ENCODE measurements at places on chromosomes 16 and 17. TPM values are rescaled to one million over a fixed set of nuclear protein-coding genes. Genes with fewer than 3 reads are reported as not detected.

The TCAP gene
- 2.7 TPM for total RNA-seq

The SLC16A6 gene
- total RNA-seq, result 0.24 TPM

The ABCA9 gene
- total RNA-seq, result 0.14 TPM

The TSC2 gene
- total RNA-seq, result 253 TPM

The GRAP gene
- total RNA-seq, result not detected

- peak; percentile 52 for DNase-seq
- peak overlapping the region; percentile 60 for H3K4me3 ChIP-seq
- no peak overlapping the region for H3K27ac ChIP-seq
These were observed 5.4 kb upstream of the ICAM2 start for GRCh38 chr17:64025732-64026294.

DNA sequence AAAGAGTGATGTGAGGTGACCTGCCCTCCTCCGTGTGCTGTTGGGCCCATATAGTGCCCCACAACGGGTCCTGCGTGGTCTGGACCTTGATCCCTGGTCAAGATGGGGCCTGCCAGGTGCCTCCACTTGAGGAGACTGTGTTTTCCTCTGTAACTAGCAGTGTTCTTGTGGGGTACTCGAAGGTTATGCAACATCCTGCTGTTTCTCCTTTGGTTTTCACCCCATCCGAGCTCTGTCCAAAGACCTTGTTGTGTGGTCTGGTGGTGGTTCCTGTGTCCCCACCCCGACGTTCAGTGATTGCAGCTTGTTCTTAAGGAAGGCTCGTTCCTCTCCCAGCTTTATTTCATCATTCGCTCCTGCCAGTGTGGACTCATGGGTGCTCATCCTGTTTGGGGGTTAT is 38.7 kb upstream of the ZNF750 start:
- H3K27ac ChIP-seq, result no peak overlapping the region
- H3K27me3 ChIP-seq, result no peaks in the 10 kb centered on the region
- no peak for DNase-seq
- H3K4me1 ChIP-seq, result peaks cover 33% of the 10 kb centered on the region

GRCh38 chr17:59038734-59039133 is 67.9 kb downstream of the TRIM37 start:
- peaks cover 14% of the 10 kb centered on the region for H3K36me3 ChIP-seq
- no peaks in the 10 kb centered on the region for H3K27me3 ChIP-seq
- no peak overlapping the region for H3K4me3 ChIP-seq
- H3K4me1 ChIP-seq, result peaks cover 3% of the 10 kb centered on the region
- H3K27ac ChIP-seq, result peak overlapping the region; percentile 13
- no peak for DNase-seq

GRCh38 chr16:66229651-66230050 is 136.8 kb upstream of the CDH5 start:
- no peaks in the 10 kb centered on the region for H3K36me3 ChIP-seq
- peaks cover 8% of the 10 kb centered on the region for H3K4me1 ChIP-seq
- no peak overlapping the region for H3K4me3 ChIP-seq
- H3K27ac ChIP-seq, result no peak overlapping the region

DNA sequence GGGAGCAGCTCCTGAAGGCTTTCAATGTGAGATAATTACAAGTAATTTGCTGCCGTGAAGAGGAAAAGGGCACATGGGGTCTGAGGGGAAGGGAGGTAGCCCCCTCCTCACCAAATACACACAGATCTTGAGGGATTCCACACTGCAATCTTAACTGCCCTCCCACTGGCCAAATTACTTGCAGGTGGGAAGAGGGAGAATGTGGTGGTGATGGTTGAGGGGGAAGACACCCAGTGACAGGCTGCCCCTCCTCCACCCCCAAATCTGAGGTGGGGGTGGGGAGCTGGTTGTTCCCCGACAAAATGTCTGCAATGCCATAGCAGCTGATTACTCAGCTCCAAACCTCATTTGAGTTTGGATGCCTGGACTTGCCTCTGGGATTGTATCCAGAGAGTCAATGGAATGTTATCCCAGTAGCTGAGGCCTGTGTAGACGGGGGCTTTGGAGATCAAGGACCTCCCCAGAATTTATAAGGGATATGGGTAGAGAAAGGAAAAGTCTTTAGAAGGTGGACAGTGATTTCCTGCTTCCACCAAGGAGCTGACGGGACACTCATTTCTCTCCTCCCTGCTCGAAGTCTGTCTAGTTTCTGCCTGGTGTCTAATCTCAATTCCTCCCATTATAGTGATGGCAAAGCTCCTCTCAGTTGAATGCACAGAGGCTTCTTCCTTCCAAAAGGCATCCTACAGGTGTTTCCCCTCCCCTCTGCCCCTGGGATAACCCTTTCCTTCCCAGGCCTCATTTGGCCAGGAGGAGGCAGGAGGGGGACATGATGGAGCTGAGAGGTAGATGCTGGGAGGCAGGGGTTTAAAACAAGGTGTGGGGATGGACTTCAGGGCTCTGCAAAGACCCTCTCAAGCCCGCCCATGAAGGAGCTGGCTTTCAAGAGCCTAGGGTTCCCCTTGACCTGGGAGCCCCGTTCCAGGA is 8.7 kb downstream of the DLX4 start:
- DNase-seq, result no peak
- no peak overlapping the region for H3K4me3 ChIP-seq
- peaks cover 78% of the 10 kb centered on the region for H3K27me3 ChIP-seq
- H3K27ac ChIP-seq, result no peak overlapping the region
- no peaks in the 10 kb centered on the region for H3K36me3 ChIP-seq

DNA sequence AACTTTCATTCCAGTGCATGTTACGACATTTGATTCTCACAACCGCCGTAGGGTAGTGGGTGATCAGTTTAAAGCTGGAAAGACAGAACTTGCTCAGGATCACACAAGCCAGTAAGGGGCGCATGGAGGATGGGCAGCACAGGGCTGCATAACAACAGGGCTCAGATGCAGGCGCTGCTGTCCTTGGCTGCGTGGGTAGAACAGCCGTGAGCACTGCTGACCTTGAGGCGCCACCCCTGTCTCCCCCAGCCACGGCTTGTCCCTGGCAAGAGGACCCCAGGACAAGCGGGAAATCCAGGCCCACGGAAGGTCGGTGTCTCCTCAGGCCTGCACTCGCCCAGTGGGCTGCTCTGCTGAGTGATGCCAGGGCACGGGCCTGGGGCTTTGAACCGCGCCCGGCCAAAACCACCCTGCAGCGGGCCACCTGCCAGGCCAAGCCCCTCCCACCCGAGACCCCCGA is 84.7 kb downstream of the LMF1 start:
- no peaks in the 10 kb centered on the region for H3K4me1 ChIP-seq
- no peak overlapping the region for H3K27ac ChIP-seq
- H3K36me3 ChIP-seq, result peaks cover 3% of the 10 kb centered on the region
- H3K27me3 ChIP-seq, result no peaks in the 10 kb centered on the region
- peak overlapping the region; percentile 16 for H3K4me3 ChIP-seq

DNA sequence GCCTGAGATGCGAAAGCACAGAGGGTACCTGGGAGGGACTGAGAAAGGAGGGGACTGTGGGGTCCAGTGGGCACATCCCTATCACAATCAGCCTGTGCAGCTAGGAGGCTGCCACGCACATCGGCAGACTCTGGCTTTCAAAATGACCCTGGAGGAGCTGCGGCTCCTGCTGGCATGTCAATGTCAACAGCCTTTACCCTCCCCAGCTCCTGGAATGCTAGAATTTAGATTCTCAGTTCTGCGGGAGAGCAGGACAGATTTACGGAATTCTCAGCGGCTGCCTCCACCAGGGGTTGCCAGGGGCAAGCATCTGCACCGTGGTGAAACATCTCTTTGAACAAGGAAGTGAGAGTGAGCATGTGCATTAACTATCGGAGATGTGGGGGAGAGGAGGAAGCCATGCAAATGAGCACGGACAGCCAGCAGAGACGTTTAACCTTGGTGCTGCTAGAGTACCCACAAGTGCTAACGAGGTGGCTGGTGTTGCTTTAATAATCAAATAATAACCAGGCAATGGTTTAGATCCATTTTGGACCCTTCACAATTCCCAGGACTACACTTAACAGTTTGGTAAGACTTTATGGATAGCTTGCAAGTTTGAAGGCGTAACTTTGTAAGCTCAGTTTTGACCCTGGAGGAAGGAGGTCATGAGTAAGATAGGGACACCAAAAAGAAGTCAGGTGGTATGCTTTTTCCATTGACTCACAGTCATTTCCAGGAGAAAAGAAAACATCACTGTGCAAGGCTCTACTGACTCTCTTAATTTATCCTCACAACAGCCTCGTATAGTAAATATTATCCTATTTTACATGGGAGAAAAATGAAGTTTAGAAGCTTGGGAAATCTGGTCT is 54.1 kb downstream of the XYLT1 start:
- H3K27me3 ChIP-seq, result no peaks in the 10 kb centered on the region
- H3K4me3 ChIP-seq, result no peak overlapping the region
- DNase-seq, result no peak

- no peaks in the 10 kb centered on the region for H3K4me1 ChIP-seq
- H3K27me3 ChIP-seq, result peaks cover 44% of the 10 kb centered on the region
- H3K36me3 ChIP-seq, result no peaks in the 10 kb centered on the region
These were observed 121.8 kb downstream of the SPACA3 start for GRCh38 chr17:33113276-33113990.

- H3K36me3 ChIP-seq, result peaks cover 27% of the 10 kb centered on the region
- peak overlapping the region; percentile 87 for H3K27ac ChIP-seq
- H3K27me3 ChIP-seq, result no peaks in the 10 kb centered on the region
- H3K4me1 ChIP-seq, result peaks cover 8% of the 10 kb centered on the region
- DNase-seq, result no peak
- no peak overlapping the region for H3K4me3 ChIP-seq
These were observed 63.9 kb downstream of the NXN start for GRCh38 chr17:915538-916201.

DNA sequence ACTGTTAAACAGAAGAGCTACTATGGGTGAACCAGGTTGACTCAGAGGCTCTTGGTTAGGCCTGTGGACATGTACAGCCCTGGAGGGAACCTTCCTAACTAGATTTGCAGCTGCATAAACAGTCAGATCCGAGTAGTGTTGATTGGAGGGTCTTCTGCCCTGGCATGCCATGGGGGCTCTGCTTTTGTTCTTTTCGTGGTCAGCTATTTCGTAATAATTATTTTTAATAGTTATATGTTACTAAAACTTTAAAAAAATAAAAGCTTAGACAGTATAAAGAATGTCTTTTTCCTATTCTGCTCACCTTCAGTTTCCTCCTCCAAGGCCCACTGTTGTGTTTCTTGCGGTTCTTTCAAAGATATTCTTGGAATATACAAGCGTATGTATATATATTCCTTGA is 67.4 kb upstream of the CLEC18A start:
- no peak overlapping the region for H3K27ac ChIP-seq
- H3K36me3 ChIP-seq, result peaks cover 22% of the 10 kb centered on the region
- no peak overlapping the region for H3K4me3 ChIP-seq
- H3K4me1 ChIP-seq, result peaks cover 11% of the 10 kb centered on the region
- DNase-seq, result no peak

DNA sequence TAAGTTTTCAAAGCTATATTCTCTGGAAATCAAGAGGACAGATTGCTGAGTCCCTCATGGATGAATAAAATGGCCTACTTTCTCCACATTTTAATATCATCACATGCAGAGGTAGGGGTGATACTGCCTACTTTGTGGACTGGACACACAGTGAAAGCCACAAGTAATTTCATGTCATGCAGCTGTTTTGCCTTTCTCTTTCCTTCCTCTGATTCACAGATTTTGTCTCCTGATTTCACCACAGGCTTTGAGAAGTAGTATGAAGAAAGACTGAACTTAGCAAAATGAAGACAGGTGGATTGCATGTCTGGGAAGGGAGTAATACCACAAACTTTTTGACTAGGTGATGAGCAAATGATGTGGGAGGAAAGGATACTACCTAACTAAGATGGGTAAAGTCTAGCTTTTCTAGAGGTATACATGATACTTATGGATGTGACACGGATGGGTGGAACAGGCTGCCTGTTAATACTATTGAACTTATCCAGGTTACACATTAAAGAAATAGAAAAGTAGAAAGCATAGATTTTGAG is 478.4 kb upstream of the GOT2 start:
- no peak for DNase-seq
- peaks cover 25% of the 10 kb centered on the region for H3K4me1 ChIP-seq
- H3K36me3 ChIP-seq, result no peaks in the 10 kb centered on the region
- H3K27me3 ChIP-seq, result no peaks in the 10 kb centered on the region
- no peak overlapping the region for H3K27ac ChIP-seq

DNA sequence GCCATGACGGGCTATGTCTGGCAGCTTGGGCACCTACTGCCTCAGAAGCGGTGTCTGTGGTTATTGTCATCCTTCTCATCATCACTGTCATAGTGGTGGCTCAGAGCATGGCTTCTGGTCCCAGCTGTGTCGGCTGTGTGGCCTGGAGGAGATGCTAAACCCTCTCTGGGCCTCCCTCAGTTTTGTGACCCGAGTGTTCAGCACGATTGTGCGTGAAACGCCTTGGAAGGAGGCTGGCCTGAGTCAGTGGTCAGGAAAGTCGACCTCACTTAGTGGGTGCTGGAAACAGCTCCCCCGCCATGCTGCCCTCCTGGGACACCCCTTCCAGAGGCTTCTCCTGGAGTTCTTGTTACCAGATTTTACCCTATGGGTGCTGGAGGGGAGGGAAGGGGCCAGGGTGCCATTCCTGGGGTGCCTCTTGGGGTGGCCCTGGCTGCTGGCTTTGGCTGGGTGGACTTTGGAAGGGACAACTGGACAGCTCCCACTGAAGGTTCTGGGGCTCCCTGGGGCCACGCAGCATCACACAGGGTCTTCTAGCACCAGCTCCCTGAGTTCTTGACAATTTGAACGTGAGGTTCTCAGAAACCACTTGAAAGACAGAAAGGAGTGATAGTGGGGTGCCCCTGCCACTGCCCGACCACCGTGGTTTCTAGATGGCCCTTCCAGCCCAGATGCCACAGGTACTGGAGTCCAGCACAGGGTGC is 226.5 kb upstream of the GSE1 start:
- DNase-seq, result no peak
- peaks cover 5% of the 10 kb centered on the region for H3K27me3 ChIP-seq
- no peaks in the 10 kb centered on the region for H3K36me3 ChIP-seq
- peaks cover 9% of the 10 kb centered on the region for H3K4me1 ChIP-seq
- H3K27ac ChIP-seq, result no peak overlapping the region

DNA sequence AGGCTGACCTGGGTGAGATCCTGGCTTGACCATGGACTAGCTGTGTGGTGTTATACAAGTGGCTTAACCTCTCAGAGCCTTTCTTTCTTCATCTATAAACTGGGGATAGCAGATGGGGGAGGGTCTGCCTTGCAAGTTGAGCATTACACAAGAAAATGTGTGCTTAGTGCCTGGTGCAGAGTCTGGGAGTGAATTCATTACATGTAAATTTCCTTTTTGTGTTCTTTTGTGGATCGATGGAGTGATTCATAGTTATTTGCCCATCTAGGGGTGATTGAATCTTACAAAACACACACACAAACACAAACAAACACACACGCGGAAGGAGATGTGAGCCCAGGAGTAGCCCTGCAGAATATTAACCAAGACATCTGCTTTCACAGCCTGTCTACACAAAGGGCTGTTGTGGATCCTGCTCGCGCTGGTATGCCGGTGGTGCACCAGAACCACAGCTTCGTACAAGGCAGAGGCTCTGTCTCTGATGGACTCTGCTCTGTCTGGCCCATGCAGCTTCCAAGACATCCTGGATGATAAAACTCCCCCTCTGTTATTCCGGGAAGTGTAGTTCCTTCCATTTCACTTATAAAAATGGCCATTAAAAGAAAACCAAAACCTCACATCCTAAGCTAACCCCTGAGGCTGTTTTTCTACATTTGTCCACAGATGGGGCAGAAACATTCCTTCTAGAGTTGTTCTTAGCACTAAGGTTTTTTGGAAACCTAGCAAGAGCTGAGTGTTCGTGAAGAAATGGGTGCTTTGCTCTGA is 86.1 kb downstream of the UTP18 start:
- peaks cover 25% of the 10 kb centered on the region for H3K4me1 ChIP-seq
- H3K36me3 ChIP-seq, result no peaks in the 10 kb centered on the region
- no peak overlapping the region for H3K4me3 ChIP-seq
- H3K27me3 ChIP-seq, result peaks cover 7% of the 10 kb centered on the region
- no peak for DNase-seq
- peak overlapping the region; percentile 76 for H3K27ac ChIP-seq

Measured in progenitor cell of endocrine pancreas (in vitro differentiated cells).